GM23338 (cell line): ENCODE measurements at places on chromosomes 3 and 15.
A peak's percentile ranks its signal among the peaks of the same experiment; 100 is the strongest.

GRCh38 chr3:32110233-32110760 is 3.9 kb downstream of the GPD1L start:
- DNase-seq: no peak

DNA sequence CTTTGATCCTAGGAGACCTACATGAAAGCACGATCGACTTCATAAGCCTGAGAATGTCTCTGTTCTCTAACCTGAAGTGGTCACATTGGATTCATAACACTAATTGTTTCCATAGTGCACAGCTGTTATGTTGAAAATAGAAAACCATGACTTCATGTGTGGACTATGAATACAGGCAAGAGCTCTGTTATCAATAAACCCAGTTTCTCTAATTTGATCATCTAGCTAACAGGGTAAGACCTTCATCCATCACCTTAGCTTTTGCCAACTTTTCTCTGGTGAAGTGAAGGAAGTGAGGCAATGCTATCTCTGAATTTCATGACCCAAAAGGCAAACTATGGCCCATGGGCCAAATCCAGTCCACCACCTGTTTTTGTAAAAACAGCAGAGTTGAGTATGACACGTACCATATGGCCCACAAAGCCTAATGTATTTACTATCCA is 27.2 kb downstream of the ABI3BP start:
- DNase-seq: no peak

GRCh38 chr3:147799601-147800000 is 390.4 kb downstream of the ZIC1 start:
- no peak for DNase-seq

DNA sequence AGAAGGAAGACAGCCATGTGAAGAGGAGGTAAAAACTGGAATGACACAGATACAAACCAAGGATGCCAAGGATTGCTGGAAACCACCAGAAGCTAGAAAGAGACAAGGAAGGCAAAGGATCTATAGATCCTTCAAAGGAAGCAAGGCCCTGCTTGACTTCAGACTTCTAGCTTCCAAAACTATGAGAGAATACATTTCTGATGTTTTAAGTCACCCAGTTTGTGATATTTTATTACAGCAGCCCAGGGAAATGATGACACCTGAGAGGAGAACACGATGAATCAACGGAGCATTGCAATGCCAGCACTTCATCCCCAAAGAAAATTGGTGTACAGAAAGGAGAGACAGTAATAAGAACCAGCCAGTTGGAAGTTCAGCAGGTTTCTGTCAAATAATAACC is 116.3 kb downstream of the MAGI1 start:
- no peak for DNase-seq

GRCh38 chr3:172698631-172699030 is 12.2 kb downstream of the NCEH1 start:
- no peak for DNase-seq

DNA sequence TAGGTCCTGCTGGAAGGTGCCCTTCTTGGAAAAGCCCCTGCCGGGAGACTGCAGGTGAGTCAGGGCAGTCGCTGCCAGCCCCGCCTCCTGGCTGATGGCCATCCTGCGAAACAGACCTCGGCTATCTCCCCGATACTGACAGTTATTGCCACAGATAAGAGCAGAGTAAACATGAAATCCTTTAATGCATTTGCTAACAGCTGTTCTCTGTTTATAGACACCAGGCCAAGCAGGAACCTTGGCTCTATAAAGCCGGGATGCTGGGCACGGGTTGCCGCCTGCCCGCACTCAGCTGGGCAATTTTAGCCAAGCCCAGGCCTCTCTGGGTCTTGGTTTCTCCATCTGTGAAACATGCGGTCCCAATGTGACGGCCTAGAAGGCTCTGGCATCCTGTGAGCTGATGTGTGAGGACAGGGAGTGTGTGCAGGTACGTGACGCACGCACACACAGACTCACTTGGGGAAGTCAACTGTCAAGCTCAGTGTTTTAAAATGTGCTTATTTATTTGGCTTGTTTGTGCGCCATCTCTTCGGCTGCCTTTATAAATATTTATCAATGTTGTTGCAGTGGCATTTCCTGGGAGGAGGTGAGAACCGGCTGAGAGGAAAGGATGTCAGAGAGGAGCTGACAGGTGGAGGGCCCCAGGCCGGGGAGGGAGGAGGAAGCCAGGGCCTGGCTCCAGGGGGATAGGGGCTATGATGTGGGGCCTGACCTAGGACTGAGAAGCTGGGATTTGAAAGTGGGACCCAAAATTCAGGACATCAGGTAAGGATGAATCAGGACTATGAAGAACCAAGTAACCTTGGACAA is 50.8 kb upstream of the PRR23E start:
- DNase-seq: no peak

- no peak for DNase-seq
Observed at GRCh38 chr3:81003008-81003645, 758.3 kb downstream of the GBE1 start.

GRCh38 chr15:27730868-27731267 is 368.2 kb downstream of the OCA2 start:
- no peak for DNase-seq

DNA sequence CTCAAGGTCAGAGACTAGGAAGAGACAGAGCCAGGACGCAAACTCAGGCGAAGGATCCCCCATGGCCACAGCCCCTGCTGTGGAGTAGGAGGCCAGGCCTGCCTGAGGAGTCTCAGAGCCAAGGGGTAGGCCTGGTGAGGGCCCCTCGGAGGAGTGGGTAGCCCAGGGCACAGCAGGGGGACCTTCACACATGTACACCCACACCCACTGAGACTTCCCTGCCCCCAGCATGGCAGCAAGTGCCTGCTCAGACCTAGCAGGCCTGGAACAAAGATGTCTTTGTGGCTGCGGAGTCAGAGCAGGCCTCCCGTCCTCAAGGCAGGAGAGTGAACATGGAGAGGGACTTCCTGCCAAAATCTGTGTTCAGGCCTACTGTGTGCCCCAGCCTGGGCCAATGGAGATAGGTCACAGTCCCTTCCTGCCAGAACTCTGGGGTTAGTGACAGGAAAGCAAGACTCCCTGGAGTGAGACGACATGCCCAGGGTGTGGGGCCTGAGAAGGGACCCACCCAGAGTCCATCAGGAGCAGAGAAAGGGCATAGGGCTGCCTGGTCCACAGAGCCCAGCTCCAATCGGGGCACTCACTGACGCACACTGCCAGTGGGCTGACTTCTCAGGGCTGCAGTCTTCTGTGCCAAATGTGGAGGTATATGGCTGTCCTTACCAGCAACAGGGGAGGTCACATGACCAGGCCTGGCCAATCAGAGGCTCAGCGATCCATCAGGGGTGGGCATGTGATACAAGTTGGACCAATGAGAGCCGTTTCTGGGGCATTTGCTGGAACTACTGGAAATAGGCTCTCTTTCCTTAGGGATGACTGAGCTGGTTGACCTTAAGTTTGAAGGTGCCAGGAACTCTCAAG is 2.3 kb downstream of the GRIP2 start:
- DNase-seq: no peak

- no peak for DNase-seq
Observed at GRCh38 chr3:20060974-20061685, 20.9 kb downstream of the KAT2B start.

DNA sequence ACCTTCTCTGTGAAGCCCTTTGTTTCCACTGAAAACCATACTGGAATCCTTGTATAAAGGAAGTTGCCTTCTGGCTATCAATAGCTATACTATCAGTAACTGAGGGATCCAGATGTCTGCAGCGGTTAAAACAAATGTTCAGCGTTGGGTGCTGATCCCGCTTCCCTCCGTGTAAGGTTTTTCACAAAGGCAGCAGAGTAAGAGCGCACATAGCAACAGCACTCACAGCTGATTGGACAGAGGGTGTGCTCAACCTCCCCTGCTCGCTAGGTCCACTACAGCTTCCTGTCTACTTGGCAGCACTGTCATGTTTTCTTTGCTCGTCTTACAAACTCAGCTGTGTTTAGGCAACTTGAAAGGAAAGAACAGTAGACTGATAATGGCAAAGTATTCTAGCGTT is 27.3 kb downstream of the ATOSA start:
- peak; percentile 77 for DNase-seq

GRCh38 chr3:17874636-17875035 is 132.2 kb upstream of the TBC1D5 start:
- no peak for DNase-seq

DNA sequence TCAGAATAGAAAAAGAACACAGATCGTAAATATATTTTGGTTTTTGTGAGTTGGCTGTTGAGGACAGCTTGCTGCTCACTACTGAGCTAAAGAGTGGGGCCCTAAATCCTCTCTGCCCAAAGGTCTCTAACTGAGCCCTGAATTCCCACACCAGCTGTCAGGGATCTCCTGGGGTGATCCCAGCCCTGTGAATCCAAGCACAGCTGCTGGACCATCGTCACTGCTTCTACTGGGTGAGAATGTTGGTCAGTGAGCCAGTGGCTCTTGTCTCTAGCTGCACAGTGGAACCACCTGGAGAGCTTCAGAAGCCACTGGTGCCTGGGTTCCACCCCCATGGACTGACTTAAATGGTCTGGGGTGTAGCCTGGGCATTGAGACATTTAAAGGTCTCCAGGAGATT is 90.5 kb upstream of the IL12A start:
- no peak for DNase-seq

DNA sequence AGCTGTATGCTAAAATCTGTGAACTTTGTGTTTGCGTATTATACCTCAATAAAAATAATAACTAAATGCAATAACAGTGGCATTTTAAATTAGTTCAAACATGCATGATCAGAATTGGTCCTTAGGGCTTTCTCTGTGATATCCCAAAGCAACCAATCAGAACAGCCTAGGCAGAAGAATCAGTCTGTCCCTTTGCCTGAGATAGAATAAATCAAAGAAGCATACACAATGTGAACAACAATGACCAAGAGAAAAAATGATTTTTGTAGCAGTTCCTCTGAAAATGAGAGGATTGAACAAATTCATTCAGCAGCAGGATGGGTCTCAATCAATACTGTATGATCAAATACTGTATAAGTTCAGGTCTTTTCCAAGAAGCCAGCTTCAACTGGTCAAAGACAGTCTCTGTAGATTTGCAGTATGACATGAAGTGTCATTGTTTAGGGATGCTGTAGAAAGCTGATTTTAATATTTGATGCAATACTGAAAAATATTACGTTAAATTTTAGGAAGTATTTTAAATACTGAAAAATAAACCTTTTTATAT is 1071.6 kb downstream of the AGBL1 start:
- no peak for DNase-seq

- DNase-seq: no peak
Observed at GRCh38 chr15:56672721-56673120, 60.6 kb downstream of the ZNF280D start.

DNA sequence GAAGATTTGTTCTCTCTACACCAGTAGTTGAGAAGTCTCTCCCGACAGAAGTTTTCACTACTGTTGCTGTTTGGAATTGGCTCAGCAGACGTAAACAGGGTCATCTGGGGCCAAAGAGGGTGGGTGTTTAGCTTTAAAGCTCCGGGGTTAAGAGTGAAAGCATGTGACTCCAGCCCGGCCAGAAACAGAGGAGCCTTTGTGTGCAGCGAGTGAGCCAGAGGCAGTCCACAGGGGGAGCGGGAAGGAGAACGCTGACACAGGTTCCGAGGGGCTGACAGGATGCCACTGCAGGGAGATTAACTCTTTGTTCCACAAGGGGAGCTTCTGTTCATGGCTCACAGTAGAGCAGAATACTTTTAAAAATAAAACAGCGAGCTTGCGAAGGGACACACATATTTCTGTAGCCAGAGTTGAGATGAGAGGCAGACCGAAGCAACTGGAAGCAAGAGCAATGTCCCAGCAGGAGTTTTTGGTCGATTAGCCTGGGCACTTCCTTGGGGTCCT is 26.9 kb downstream of the BMF start:
- peak; percentile 83 for DNase-seq

- DNase-seq: no peak
Observed at GRCh38 chr3:124395584-124396338, 334.5 kb upstream of the UMPS start.

DNA sequence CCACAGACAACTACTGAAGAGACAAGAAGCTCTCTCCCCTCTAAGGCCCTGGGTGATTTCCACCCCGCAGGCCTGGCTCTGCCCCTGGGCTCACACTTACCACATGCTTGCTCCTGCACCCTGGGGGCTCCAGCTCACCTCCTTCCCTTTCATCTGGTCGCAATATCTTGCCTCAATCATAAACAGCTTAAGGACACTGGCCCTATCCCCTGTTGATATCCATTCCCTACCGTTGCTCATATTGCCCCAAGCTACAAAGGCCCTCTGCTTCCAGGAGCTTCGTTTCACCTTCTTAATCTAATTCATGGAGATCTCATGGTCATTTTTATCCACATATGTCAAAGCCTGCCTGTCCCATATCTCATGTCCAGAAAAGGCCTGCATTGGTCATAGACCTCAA is 46.0 kb upstream of the TSEN2 start:
- DNase-seq: no peak

GRCh38 chr3:57910990-57911389 is 97.2 kb upstream of the FLNB start:
- peak; percentile 57 for DNase-seq

DNA sequence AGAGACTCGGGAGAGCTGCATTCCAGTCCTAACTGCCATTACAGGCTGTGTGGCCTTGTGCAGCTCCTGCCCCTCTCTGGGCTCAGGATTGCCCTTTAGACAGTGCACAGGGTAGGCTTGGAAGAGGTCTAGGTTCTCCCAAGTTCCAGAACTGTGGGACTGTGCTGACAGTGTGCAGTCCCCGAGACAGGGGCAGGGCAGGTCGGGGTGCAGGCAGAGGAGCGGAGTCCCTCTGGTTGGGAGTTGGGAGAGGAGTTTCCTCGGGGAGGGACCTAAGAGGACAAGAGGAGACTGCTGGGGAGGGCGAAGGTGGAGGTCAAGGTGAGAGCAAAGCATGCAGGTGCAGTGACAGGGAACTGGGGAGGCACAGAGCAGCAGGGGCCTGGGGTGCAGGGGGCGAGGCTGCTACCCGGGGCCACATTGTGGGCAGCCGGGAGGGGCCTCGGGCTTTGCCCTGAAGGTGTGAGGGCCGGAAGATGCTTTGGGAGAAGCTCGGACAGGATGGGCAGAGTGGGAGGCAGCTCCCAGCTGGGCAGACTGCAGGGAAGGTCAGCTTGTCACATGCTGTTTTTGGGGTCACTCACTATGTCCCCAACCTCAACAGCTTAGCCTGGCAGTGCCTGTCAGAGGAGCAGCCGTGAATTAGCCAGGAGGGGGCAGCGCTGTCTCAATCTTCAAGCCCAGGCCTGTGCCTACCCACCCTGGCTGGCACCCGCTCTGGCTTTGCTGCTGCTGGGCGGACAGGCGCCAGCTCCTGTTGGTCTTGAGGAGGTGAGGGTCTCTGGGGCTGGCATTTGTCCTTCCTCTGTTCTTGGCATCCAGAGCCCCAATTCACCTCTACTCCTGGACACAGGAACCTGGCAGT is 15.4 kb upstream of the CSPG4 start:
- peak; percentile 83 for DNase-seq

- no peak for DNase-seq
Observed at GRCh38 chr15:25474251-25474650, 35.4 kb upstream of the UBE3A start.

DNA sequence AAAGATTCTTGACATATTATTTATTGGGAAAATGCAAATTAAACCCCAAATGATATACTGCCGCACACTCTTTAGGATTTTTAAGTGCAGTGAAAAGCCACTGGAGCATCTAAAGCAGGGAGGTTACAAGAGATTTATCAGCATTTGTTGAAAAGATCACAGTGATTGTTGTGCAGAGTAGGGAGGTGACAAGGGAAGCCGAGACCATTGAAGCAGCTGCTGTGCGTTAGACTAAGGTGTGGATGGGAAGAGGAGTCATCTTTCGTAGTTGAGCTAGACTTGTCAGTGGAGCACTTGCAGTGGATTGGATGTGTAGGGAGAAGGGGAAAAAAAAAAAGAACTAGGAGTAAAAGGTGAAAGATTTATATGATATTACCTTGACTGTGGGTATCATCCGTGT is 854.6 kb downstream of the NTRK3 start:
- peak; percentile 50 for DNase-seq

- DNase-seq: peak; percentile 74
Observed at GRCh38 chr15:67164811-67165253, 89.6 kb downstream of the AAGAB start.
